Stimulated activated CD4-positive, alpha-beta T cell treated with anti-CD3 and anti-CD28 coated beads, Interleukin-1b, Interleukin-23, amount 100 ng/mL, for 1 hour (primary cell): ENCODE measurements at places on chromosomes 5 and 9.

- DNase-seq = no peak
Observed at GRCh38 chr9:101791938-101792337, 53.5 kb upstream of the GRIN3A start.

- DNase-seq = no peak
Observed at GRCh38 chr5:107484281-107484680, 186.5 kb downstream of the EFNA5 start.

GRCh38 chr5:140182803-140183367 is 7.9 kb downstream of the CYSTM1 start:
- DNase-seq = no peak

DNA sequence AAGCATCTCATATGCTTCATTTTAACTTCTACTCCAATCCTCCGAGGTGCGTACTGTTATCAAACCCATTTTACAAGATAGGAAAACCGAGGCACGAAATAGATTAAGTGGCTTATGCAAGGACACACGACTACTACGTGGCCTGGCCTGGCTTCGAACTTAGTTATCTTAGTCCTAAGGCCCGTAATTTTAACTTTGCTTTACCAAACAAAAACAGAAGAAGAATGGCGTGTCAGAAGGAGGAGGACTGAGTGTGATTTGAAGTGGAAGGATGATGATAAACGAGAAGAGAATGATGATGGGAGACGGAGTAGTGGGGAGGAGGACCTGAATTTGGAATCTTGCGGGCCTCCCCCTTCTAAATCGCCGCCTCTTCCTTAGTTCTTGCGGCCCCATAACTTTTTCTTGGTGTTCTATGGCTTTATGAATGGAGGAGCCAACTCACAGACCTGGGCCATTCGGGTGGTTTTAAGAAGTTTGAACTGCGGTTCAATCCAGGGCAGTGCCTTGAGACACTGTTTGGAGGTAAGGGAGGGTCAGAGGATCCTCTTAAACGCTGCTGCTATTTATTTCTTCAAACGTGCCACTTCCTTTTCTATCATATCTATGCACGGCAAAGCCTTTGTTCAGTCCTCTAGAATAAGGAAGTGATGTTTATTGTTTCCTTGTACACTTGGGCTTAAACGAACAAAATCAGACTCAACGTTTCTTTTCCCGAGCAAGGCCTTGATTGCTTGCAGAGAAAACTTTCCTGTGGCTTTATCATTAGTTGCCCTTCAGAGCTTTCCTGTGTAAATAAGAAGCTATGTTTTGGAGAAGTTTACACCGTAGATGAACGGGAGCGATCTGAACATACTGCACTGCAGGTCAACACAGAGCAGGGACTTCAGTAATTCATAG is 795 bp downstream of the CNOT8 start:
- no peak for DNase-seq

DNA sequence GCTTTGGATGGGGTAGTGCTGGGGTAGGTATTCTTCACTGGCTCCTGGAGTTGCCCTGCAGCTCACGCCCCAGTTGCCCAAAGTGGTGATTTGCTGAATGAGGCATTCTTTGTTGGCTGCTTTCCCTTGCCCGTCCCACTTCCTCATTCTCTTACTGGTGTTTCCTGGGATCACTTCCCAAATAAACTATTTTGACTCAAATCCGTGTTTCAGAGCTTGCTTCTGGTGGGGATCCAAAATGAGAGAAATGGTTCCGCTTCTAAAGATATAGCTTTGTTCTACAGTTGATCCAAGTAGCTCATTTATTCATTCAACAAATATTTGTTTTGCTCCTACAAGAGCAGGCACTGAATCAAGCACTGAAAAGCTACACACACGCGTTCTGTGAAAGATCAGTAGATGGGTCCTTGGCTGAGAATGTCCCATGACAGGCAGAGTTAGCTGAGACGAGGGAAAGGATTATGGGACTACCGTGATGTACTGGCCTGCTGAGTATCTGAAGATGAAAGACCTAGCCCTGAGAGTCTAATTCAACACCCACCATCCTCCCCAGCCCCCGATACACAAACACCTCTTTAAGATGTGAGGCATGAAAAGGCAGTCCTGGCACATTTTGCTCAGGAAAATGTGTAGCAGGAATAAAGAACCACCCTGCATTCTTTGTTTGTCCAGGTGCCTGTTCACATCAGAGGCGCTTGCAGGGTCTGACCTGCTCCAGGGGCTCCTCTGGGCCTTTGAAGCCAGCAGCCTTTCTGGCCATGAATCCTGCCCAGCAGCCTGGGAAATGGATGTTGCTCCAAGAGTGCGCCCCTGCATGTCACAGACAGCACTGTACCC is 143.1 kb upstream of the RANBP3L start:
- no peak for DNase-seq

- DNase-seq = no peak
Observed at GRCh38 chr5:163105456-163105855, 331.9 kb upstream of the CCNG1 start.
